ENCODE measurements at places on chromosomes 16 and 17.

- no peak for DNase-seq
These were observed 56.1 kb downstream of the RGS9 start for GRCh38 chr17:65193305-65193704.

- DNase-seq: no peak
These were observed 36.8 kb upstream of the BCAR1 start for GRCh38 chr16:75288181-75288580.

DNA sequence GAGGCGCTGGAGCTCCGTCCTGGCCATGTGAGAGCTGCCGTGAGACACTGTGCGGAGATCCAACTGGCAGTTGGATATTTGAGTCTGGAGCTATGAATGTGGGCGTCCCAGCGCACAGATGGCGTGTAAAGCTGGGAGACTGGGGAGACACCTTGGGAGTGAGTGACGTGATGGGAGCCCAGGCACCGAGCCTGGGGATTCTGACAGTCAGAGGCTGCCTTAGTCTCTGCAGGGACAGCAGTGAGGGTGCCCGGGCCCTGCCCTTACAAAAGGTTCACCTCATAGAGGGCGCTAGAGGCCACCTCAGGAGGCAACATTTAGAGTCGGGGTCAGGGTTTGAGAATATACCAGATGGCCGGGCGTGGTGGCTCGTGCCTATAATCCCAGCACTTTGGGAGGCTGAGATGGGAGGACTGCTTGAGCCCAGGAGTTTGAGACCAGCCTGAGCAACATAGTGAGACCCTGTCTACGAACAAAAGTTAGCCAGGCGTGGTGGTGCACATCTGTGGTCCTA, 194.1 kb upstream of the GSE1 start:
- no peak for DNase-seq

DNA sequence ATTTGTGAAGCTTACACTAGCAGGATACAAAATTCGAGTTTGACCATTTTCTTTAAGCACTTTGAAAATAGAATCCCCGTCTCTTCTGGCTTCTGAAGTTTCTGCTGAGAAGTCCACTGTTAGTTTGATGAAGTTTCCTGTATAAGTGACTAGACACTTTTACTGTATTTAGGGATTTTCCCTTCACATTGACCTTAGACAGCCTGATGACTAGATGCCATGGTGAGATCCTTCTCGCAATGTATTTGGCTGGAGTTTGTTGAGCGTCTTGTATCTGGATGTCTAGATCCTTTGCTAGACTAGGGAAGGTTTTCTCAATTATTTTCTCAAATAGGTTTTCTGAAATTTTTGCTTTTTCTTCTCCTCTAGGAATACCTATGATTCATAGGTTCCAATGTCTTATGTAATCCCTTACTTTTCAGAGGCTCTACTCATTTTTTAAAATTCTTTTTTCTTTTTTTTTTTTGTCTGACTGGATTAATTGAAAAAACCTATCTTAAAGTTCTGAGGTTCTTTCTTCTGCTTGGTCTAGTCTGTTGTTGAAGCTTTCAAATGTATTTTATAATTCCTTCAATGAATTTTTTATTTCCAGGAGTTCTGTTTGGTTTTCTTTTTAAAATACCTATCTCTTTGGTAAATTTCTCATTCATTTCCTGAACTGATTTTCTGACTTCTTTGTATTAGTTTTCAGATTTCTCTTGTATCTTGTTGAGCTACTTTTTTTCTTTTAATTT, 63.7 kb upstream of the ABCC11 start:
- DNase-seq: no peak

DNA sequence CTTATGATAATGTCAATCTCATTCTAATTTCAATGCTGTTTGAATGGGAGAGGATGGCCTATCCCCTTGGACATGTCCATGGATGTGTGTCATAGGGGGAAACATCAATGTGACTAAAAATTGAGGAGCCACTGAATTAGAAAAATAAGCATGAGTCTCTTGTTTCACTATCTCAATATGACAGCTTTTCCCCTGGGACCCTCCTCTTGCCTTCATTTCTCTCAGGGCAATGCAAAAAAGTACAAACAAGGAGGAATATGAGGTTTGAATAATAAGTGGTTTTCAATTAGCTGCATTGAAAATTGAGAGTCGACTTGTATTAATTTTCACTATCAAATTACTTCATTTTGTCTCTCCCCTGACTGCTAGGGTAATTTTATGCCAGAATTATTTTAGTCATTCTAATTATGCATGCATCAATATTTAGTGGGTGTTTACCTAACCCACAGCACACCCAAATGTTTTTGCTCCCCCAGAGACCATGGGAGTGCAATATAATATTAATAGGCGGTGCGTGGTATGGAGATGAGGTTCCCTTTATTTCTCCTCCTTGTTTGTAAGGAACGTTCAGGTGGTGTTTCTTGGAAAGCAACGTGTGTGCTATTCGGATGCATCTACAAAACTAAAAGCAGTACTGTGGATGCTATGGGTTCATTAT, 6.8 kb upstream of the SDR42E1 start:
- DNase-seq: no peak

DNA sequence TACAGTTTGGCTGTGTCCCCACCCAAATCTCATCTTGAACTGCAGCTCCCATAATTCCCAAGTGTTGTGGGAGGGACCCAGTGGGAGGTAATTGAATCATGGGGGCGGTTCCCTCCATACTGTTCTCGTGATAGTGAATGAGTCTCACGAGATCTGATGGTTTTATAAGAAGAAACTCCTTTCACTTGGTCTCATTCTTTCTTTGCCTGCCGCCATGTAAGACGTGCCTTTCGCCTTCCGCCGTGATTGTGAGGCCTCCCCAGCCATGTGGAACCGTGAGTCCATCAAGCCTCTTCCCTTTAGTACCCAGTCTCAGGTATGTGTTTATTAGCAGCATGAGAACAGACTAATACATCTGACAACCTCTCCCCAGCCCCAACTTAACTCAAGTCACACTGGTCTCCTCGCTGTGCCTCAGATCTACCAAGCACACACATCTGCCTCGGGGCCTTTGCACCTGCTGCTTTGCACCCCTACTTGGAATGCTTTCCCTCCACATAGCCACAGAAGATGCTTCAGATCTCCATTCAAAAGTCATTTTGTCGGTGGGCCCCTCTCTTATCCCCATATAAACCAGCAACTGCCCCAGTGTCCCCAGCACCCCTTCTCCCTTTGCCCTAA, 74.4 kb downstream of the RPH3AL start:
- DNase-seq: no peak

DNA sequence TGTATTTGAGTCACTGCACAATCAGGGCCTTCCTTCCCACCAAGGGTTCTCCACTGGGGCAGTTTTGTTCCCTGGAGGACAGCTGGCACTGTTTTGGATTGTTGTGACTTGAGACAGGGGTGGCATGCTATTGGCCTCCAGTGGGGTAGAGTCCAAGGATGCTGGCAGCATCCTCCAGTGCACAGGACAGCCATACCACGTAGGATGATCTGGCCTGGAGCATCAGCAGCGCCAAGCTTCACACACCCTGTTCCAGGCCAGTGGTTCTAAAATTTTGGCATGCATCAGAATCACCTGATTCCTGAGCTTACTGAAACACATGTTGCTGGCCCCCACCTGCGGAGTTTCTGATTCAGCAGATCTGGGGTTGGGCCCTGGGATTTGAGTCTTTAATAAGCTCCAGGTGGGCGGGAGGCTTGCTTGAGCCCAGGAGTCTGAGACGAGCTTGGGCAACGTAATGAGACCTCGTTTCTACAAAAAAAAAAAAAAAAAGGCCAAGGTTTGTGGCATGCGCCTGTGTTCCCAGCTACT, 83.2 kb downstream of the MGAT5B start:
- DNase-seq: no peak

DNA sequence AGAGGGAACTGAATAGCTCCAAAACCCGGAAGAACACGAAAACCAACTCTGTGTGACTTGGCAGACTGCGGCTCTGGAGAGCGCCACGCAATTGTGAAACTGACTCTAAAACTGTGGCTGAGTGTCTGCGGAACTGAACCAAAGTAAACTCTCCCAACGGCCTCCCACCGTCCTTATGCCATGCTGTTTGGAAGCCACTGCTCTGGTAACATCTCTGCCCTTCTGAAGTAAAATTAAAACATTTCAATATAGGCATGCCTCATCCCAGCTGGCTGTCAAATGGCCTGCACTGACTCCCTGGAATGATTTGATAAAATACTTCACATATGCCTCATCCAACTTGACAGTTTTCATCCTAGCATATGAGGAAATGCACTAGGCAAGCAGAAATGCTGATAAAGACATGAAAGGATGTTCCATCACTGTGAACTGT, 70.2 kb downstream of the PARN start:
- no peak for DNase-seq

DNA sequence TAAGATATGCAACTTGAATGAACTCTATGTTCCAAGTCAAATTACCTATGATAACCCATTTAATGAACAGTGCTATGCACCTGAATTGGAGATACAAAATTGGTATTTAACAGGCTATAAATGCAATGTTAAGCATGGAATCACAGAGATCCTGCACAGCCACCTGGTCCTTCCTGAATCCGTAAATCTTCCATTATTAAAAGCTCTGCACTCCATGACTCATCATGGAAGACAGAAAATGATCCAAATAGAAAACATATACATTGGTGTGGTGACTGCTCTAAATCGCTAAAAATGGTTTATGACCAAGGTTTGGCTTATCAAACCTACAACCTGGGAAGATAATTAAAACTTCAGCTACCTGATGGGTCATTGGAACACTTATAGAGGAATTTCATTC, 45.3 kb downstream of the GLG1 start:
- no peak for DNase-seq

- no peak for DNase-seq
These were observed 152.9 kb downstream of the RGS9 start for GRCh38 chr17:65290056-65290455.

DNA sequence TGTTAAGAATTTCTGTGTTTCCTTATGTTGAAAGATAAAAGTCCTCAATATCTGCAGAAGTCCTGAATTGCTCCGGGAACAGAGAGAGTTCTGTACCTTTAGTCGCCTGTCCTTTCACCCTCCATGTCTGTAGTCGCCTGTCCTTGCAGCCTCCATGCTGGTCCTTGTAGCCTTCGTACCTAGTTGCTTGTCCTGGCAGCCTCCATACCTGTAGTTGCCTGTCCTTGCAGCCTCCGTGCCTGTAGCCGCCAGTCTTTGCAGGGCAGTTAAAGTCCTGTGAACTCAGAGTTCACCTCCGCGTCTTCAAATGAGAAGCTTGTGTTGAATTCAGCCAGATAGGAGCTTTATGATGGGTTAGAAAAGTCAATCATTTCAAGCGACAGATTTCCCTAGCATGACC, 19.5 kb upstream of the ITGAX start:
- no peak for DNase-seq

DNA sequence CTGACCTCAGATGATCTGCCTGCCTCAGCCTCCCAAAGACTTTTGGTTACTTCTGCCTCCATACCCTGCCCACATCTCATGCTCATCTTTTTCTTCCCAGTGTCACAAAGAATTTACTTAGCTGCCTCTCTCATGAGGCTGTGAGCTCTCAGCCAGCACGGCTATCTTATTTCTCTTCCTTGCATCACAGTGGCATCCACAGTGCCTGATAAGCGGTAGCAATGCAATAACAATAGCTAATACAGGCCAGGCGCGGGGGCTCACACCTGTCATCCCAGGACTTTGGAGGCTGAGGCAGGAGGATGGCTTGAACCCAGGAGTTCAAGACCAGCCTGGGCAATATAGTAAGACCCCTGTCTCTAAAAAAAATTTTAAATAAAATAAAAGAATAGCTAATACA, 15.5 kb upstream of the MARVELD3 start:
- DNase-seq: no peak

GRCh38 chr17:4199818-4200402, 56.9 kb downstream of the CYB5D2 start:
- DNase-seq: no peak
